NCI-H460 (cell line): ENCODE measurements at places on chromosomes 11 and 22. TPM values are rescaled to one million over a fixed set of nuclear protein-coding genes. Genes with fewer than 3 reads are reported as not detected.

GRCh38 chr22:33162196-33162595, 104.0 kb upstream of the SYN3 start:
- DNase-seq, result no peak

The OR2AG1 gene
- not detected in 2 replicates for total RNA-seq

The CCDC188 gene
- total RNA-seq, result not detected in 2 replicates

DNA sequence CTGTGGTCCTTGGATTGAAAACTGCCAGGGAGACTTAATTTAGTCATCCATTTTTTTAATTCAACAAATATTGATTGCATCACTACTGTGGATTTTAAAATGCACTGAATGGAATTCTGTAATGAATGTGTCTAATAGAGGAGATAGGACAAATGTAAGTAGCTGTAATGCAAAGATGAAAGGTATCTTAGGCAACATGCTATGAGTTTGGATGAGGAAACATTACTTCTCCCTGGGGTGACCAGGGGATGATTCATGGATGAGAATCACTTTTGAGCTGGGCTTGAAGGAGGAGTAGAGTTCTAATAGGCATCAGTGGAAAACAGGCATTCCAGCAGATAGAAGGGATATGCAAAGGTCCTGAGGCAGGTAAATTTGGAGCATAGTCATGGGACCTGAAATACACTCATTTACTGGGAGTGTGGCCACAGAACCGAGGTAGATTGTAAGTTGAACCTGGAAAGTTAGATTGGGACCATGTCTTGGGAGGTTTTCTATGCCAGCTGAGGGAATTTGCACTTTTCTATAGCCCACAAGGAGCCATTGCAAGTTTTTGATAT, 43.4 kb downstream of the PKNOX2 start:
- DNase-seq, result no peak

The DDIAS gene
- 10.9 and 12.8 TPM in 2 replicates for total RNA-seq

GRCh38 chr11:73158356-73159051, 16.4 kb upstream of the FCHSD2 start:
- DNase-seq, result no peak

The CTSW gene
- not detected in 2 replicates for total RNA-seq

The FAU gene
- total RNA-seq, result 345 and 467 TPM in 2 replicates

- no peak for DNase-seq
Measured at GRCh38 chr11:101436511-101437142, 147.2 kb downstream of the TRPC6 start.

GRCh38 chr11:83728281-83728680, 442.1 kb upstream of the CCDC90B start:
- DNase-seq, result no peak

- no peak for DNase-seq
Measured at GRCh38 chr11:121018746-121019145, 5.2 kb upstream of the TBCEL start.

- no peak for DNase-seq
Measured at GRCh38 chr11:126564566-126564965, 209.1 kb downstream of the ST3GAL4 start.

GRCh38 chr11:129743112-129743815, 72.4 kb upstream of the TMEM45B start:
- DNase-seq, result no peak

The TUB gene
- total RNA-seq, result 5.0 and 5.7 TPM in 2 replicates

The SLC25A18 gene
- 0.97 and 1.2 TPM in 2 replicates for total RNA-seq

- DNase-seq, result no peak
Measured at GRCh38 chr11:67311051-67311555, 7.8 kb downstream of the SSH3 start.

DNA sequence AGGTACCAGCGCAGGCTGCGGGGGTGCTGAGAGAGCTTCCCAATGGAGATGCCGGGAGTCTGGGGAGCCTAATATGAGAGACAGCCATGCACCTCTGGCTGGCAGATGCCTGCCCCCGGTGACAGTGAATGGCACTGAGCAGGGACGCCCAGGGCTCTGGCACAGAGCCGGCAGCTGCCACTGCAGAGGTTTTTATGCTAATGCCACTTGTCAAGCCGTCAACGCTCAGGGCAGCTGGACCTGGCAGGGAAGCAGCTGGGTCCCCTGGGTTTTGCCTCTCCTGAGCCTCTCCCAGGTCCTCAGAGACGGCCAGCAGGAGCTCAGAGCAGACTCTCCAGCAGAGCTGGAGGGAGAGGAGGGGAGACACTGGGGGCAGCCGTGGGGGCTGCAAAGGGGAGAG, 573.6 kb downstream of the BUD13 start:
- DNase-seq, result no peak

DNA sequence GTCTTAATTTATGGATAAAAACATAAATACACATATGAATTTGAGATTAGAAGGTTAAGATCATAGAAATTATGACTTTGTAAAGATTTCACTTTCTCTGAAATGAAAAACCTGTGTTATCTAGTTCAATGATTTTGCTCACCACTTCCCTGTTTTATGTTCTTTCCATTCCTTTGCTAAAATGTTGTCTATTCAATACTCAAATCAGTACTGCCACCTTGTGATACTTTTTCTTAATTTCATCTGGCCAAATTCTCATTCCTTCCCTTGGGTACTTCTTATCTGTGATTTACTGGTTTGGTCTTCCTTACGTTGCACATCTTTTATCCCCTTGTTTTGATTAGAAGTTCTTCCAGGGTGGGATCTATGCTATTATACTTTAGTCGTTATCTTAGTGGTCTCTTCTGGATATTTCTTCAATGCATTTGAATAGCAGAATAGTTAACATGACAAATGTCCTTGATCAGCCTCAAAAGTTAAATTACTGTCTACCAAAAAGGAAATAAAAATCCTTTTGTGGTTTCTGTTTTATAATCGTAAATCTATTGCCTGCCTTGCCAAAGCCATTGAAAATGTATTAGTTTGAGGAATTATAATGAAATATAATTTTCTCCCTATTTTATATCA, 197.0 kb downstream of the PGR start:
- peak; percentile 14 for DNase-seq
